ENCODE measurements at places on chromosomes 2 and 18. TPM values are rescaled to one million over a fixed set of nuclear protein-coding genes. Genes with fewer than 3 reads are reported as not detected.

Gene CXCR1
- not detected for total RNA-seq

Gene SNORC
- 1.9 TPM for total RNA-seq

DNA sequence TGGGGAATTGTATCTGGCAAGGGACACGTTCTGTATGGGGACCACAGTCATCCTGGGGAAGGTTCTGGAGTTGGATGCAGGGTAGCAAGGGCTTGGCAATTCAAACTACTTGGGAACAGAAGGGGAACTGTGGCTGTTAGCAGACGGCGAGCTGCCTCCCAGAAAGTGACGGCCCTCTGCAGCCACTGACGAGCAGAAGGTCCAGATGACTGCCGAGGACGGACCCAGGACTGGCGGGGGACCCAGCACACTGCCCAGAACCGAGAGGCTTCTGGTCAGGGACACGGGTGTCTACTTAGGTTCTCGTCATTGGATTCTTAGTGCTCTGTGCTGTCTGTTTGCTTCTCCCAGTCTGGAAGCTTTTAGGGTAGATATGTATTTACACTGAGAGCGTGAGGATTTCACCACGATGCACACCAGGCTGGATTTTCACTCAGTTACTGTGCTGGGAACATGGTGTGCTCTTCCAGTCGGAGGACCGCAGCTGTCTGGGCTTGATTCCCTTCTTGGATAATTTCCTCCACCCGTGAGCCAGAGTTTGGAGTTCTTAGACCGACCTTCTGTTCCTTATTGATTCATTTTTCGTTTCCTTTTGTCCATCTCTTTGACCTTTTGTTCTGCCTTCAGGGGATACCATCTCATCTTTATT is 13.4 kb downstream of the GPR35 start:
- no peak for DNase-seq

GRCh38 chr2:1585635-1586034 is 158.7 kb downstream of the PXDN start:
- no peak for DNase-seq

- no peak for DNase-seq
These were observed 52.4 kb downstream of the PMS1 start for GRCh38 chr2:189836644-189837043.

DNA sequence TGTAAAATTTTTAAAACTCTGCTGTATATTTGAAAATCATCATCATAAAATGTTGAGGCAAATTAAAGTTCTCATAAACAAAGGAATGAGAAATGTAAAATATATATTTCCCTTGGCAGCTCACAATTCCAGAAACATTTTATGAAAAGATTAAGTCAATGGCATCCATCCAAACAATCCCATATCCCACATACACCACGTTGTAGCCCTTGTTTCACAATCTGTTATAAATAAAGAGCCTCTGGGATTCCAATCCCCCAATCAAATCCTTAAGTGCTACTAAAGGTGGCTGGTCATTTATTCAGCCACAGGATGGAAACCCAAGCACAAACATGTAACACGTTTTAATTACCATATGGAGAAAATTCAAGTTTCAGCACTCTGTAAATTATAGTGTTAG is 51.7 kb downstream of the GFPT1 start:
- no peak for DNase-seq

Gene IL36A
- total RNA-seq = 0.34 TPM

GRCh38 chr18:61352059-61352458 is 18.8 kb downstream of the CDH20 start:
- DNase-seq = no peak

DNA sequence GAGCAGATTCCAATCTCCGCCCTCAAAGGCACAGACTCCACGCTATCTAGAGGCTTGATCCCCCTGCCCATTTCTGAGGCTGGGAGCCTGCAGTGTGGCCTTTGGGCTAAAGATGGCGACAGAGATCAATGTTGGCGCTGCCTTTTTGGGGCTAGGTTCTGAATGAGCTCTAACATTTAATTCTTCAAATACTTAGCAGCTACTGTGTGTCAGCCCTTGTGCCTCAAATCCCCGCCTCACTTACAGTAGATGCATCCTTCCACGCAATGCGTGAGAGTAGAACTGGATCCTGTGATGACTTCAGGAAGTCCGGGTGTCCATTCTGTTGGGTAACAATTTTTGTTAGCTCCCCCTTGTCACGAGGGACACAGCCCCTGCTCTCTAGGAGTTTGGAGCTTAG is 12.4 kb downstream of the IL1F10 start:
- peak; percentile 28 for DNase-seq

DNA sequence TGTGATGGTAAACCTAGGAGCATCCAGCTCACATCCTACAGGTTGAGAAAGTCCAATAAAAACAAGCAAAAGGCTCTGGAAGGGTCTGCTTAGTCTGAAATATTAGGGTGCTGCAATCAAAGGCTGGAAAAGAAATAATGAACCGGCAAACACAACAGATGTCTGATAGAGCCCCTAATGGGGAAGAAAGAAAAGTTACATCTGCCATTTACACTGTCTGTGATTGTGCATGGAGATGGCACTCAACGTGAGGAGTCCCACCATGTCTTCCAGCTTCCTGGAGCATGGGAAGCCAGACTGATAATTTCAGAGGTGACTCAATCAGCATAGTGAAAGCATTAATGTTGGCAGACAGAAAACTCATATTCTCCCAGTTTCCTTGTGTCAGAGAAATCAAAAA is 307.8 kb downstream of the EPHA4 start:
- DNase-seq = no peak

DNA sequence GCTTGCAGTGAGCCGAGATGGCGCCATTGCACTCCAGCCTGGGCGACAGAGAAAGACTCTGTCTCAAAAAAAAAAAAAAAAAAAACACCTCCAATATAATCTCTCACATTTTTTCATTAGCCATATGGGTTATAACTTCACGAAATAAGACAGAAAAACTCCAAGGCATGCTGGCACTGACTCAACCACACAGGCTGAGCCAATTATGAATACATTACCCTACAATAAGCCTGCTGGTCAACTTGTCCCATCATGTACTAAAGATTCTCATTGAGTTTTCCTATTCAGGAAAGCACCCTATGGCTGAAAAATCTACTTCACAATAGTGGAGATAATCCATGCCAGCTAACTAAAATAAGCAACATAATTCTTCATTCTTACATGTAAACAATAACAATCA is 12.8 kb upstream of the MAP3K20 start:
- DNase-seq = no peak

DNA sequence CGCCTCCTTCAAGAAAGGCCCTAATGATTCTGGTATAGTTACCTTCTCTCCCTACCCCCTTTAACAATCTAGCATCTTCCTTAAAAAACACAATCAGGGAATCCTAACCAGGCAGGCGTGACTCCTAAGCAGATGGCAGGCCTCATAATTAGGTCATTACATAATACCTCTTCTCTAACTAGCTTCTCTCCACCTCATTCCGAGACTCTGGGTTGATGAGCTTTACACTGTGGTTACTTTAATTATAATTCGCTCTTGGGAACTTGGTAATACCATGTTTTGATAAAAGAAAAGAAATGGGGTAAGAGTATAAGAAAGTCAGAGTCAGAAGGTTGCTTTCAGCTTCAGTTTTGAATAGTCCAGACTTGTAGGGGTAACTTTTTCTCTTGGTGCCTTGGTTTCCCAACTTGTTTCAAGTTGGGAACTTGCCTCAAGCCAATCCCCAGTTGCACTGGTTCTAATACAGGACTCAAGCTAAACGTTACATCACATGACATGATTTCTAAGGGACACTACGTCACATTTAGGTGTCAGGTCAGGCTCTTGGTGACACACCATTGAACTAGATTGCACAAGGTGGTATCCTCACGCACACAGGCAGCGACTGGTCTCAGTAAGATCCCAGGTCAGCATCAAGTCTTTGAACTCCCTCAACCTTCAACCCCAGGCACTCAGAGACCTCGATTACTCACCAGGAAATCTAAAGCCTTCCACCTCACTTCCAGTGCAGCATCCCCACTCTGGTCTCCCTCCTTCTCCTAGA is 59.2 kb downstream of the AAK1 start:
- no peak for DNase-seq

DNA sequence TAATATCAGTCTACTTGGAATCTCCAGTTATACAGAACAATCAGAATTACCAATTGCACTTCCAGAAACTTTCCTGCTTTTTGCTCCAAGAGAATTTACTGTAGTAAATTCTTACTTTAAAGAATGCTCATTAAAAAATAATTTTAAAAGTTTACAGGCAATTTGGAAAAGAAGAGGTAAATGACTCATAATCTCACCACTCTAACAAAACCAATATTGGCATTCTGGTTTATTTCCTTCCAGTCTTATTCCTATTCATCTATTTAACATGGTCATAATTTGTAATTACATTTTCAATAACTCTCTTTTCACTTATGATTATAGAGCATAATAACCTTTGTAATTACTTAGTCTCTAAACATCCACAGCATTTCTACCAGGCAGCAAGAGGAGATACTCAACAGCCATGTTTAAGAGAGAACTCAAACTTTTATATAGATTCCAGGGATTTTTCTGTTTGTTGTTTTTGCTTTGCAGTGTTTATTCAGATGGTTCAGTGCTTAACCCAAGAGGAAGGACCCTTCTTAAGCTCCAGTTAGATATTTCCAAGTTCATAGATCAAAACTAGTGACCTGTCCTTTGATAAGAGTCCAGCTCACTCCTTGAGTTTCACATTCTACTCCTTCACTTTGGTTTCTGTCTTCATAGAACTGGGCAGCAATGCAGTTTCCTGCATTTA is 464.7 kb downstream of the TXNL1 start:
- no peak for DNase-seq

DNA sequence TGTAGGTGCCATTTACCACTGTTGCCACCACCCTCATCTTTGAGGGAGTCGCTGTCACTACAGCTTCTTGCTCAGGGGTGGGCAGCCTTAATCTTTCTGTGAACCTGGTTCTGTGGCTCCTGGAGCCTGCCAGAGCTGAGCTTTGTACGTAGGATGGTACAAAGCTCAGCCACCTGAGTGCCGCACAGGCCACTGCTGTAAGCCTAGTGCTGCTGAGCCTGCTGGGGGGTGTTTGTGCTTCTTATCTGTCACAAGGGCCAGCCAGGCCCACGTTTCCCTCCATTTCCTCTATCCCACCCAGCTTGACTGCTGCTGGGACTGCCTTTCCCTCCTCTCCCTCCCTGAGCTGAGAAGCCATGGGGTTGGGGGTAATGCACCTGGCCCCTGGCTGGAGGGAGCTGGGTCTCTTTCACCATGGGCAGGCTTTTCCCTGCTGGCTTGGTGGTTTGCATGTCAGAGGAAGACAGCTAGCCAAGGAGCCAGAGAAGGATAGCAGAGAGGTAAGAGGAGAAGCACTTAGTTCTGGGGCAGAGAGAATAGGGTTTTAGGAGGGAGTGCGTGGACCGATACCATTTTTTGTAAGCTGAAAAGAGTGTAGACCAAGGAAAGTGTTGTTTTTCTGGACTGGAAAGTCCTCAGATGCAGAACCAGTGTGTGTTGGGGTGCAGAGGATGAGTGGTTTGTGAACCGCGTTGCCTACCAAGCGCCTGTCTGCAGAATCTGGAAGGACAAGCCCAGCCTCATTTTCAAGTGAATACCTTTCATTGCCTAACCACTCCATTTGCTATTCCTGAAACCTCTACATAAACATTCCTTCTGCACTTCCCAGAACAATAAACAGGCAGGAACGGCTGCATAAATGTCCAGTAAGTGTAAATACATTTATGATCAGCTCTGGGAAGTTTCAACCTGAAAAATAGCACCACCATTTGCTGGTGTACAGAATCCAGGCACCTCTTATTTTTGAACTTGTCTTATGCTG is 45.1 kb upstream of the FHL2 start:
- DNase-seq = no peak

- no peak for DNase-seq
These were observed 17.6 kb downstream of the CTDP1 start for GRCh38 chr18:79697178-79697577.

GRCh38 chr2:103346780-103347179 is 584.9 kb downstream of the TMEM182 start:
- DNase-seq = no peak

DNA sequence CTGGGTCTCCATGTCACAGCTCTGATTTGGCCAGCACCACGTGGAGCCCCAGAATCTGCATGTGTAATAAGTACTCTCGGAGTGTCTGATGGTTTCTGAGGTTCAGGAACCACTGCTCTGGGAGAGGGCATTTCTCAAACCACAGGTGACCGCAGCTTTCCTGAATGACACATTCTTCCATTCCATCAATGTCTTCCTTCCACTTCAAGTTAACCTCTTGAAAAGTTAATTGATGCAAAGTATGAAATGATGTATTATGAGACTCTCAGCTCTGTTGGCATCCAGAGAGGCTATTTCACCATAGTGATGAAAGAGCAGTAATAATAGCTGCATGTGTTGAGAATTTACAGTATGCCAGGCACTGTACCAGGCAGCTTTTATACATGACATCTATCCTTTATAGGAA is 61.3 kb upstream of the CRIM1 start:
- no peak for DNase-seq

GRCh38 chr2:136065384-136065783 is 52.6 kb downstream of the CXCR4 start:
- no peak for DNase-seq

- DNase-seq = no peak
These were observed 5.6 kb upstream of the OTOF start for GRCh38 chr2:26483516-26483915.

DNA sequence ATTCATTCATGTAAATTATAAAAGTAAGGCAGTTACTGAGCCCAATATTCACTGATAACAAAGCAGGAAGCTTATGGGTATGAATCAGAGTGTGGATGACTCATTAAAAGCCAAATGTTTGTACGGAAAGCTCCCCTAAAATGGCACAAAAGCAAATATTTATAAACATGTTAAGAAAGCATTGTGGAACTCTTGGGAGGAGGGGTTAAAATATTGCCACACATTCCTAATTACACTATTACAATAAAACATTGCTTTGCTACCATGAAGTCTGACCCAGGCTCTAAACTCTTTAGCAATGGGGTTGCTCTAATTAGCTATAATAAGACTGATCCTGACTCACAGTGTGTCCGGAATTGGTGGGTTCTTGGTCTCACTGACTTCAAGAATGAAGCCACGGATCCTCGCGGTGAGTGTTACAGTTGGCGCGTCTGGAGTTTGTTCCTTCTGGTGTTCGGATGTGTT is 110.9 kb downstream of the NAB1 start:
- no peak for DNase-seq

Gene EGR4
- 0.46 TPM for total RNA-seq

Gene HAAO
- 5.8 TPM for total RNA-seq

GRCh38 chr2:111662771-111663470 is 221.1 kb downstream of the ANAPC1 start:
- peak; percentile 14 for DNase-seq

Gene ZAP70
- 234 TPM for total RNA-seq

DNA sequence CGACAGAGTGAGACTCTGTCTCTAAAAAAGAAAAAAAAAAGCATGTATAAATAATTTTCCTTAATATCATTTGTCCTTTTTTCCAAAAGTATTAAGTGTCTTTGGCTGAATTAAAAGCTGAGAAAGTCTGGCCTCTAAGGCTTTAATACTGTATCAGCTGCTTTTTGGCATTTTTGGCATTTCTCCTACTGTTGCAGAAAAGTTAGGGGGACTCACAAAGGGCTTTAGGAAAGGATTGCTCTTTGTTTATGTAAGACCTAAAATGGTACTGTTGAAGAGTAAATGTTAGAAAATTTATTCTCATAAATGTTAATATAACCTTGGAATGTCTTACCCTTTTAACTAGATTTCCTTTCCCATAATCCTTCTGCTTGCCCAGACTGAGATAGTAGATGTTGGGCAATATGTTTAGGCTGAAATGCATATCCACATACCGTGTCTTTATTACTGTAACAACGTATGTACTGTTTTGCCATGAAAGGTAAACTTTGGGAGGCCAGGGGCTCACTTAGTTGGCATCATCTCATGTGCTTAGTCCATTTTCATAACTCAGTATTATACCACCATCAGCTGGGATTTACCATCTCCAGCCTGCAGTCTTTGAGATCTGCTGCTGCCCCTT is 18.0 kb upstream of the STON1 start:
- no peak for DNase-seq

Gene CYP27C1
- total RNA-seq = not detected

All from activated T-helper 2 cell treated with anti-CD3 and anti-CD28 coated beads, Interferon-gamma antibody, Interleukin-2, Interleukin-4, amounts not matched to agents 10 μg/mL and 5 μg/mL and 100 μg/mL, durations not matched to agents 14 hours and 24 hours and 36 hours (primary cell).